ENCODE measurements at places on chromosomes 11 and 22. TPM values are rescaled to one million over a fixed set of nuclear protein-coding genes. Genes with fewer than 3 reads are reported as not detected.

The ZDHHC8 gene
- 19.6 TPM for total RNA-seq

- no peak for DNase-seq
Measured at GRCh38 chr11:57087991-57088390, 93.8 kb upstream of the LRRC55 start.

The POLR3H gene
- total RNA-seq: 20.6 TPM

DNA sequence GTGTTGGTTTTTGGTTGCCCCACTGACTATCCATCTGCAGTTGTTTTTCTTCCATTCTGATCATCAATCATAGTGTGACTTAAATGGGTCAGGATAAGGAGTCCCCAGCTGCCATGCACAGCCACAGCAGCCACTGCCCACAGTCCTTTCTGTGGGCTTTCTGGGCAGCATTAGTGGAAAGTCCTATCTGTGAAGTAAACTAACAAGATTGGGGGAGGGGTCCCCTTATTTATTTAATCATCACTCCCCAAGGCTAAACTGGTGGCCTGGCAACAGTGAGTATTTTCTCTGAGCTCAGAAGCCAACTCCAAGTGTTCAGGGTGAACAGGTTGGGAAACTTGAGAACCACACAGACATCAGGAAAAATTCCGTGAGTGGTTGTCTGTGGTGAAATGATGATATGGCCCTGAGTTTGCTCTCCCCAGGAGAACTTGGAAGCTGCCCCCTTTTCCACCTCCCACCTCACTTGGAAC, 145.0 kb downstream of the CCDC34 start:
- peak; percentile 72 for DNase-seq

DNA sequence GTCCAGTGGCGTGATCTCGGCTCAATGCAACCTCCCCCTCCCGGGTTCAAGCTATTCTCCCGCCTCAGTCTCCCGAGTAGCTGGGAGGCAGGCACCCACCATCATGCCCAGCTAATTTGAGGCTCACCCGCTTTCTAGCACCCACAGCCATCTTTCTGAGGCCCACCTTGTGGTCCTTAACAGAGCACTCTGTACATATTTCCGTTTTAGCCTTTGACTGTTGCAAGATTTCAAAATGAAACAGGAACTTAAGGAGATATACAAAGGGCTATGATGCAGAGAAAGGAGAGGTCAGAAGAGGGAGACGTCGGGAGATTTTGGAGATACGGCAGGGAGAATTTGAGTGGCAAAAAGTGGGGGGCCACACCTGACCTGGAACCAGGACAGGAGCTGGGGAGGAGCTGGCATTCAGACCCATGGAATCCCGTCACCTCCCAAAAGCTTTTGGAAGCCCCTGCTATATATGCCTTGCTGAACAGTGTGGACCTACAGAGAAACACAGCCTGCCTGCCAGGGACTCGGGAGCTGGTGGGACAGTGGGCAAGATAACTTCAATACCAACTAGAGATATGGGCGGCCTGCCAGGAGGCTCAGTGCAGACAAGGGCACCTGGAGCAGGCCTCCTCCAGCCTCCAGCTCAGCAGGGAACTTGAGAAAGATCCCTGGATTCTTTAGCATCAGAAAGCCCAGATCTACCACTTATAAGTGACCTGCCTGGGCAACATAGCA, 8.0 kb upstream of the CLCF1 start:
- no peak for DNase-seq

The MAPK8IP2 gene
- 0.17 TPM for total RNA-seq

DNA sequence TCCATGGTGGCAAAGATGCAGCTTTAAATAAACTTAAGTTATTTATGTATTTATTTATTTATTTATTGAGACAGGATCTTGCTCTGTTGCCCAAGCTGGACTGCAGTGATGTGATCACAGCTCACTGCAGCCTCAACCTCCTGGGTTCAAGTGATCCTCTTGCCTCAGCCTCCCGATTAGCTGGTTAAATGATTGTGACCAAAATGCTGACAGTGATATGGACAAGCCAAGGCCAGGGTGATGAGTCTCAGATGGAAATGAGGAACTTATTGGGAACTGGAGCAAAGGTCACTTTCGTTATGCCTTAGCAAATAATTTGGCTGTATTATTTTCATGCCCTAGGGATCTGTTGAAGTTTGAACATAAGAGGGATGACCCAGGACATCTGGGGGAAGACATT, 9.3 kb upstream of the LRP5 start:
- no peak for DNase-seq

The C1QTNF5 gene
- 9.1 TPM for total RNA-seq

The PHF21B gene
- total RNA-seq: 0.98 TPM

DNA sequence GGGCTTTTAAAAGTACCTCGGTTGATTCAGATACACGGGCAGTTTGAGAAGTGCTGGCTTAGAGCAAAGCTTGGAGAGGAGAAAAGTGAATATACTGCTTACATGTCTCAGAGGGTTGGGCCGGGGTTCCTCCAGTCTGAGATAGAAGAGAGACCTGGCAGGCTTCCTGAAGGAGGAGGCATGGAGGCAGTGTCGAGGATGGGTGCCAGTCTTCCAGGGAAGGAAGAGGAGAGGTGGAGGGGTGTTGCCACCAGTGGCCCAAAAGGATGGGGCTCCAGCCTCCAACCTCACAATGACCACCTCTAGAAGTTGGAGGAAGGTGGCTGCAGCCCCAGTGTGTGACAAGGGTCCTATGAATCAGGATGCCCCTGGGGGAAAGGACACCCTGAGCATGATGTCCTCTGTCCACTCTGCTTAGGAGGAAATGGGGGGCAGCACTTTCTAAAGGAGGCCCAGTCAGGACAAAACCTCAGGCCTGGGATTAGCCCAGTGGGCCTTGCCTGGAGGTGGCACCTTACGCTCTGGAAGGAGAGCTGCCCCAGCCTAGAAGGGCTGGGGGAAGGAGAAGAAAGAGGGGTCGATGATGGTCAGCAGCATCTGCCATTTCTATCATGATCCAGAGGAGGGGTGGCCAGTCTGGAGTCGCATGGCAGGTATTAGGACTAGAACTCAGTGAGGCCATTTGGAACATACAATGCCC, 65.2 kb downstream of the CD82 start:
- no peak for DNase-seq

- peak; percentile 31 for DNase-seq
Measured at GRCh38 chr11:113274713-113275582, 39.4 kb upstream of the TTC12 start.

DNA sequence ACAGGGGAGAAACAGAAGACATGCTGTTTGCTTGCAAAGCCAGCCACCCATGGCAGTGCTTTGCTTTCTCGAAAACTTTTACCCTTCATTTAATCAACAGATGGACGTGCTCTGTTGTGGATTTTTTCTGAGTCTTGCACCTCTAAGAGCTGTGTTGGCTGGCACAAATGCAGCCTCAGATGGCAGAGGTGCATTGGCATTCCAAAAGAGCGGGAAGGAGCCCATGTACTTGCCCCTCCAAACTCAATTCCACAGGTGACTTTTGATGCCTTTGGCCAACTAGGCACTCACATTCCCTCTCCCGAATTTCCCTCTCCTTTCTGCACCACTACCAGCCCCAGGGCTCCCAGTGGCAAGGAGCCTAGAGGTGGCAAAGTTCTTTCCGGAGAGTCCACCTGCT, 1.2 kb downstream of the KIRREL3 start:
- DNase-seq: no peak

The RRP8 gene
- total RNA-seq: 16.5 TPM

The AQP11 gene
- total RNA-seq: 3.7 TPM

The B4GALNT4 gene
- total RNA-seq: 0.75 TPM

GRCh38 chr11:29452146-29452545, 564.7 kb downstream of the KCNA4 start:
- peak; percentile 90 for DNase-seq

- DNase-seq: no peak
Measured at GRCh38 chr11:60874421-60875365, 7.4 kb downstream of the ZP1 start.

GRCh38 chr11:107549253-107549953, 16.1 kb downstream of the ALKBH8 start:
- DNase-seq: peak; percentile 39

DNA sequence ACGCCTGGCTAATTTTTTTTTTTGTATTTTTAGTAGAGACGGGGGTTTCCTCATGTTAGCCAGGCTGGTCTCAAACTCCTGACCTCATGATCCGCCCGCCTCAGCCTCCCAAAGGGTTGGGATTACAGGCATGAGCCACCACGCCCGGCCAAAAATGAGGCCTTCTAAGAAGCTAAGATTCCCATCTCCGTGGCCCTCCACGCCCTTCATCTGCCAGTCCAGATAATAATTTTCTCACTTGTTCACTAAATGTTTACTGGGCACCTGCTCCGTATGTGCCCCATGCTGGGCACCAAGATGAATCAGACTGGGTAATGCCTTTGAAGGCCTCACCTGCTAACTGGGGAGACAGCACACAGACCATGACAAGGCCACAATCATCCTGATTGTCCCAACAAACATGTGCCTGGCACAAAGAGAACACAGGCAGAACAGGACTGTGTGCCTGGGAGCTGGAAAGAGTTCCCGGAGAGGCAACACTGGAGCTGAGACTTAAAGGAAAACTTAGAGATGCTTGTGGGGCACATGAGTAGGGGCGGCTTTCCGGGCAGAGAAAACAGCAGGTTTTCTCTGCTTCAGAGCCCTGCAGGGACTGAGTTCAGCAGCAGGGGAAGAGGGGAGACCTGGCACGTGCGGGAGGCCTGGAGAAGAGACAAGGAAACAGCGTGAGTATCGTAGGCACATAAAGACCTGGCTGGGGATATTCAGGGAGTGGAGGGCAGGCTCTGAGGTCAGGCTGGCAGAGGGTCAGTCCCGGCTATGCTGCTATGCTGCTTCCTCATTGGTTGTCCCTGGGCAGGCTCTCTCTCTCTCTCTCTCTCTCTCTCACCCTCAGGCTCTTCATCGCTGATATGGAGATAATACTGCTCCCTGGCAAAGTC, 2.4 kb downstream of the KIAA0930 start:
- no peak for DNase-seq

The SYT8 gene
- total RNA-seq: 0.13 TPM

DNA sequence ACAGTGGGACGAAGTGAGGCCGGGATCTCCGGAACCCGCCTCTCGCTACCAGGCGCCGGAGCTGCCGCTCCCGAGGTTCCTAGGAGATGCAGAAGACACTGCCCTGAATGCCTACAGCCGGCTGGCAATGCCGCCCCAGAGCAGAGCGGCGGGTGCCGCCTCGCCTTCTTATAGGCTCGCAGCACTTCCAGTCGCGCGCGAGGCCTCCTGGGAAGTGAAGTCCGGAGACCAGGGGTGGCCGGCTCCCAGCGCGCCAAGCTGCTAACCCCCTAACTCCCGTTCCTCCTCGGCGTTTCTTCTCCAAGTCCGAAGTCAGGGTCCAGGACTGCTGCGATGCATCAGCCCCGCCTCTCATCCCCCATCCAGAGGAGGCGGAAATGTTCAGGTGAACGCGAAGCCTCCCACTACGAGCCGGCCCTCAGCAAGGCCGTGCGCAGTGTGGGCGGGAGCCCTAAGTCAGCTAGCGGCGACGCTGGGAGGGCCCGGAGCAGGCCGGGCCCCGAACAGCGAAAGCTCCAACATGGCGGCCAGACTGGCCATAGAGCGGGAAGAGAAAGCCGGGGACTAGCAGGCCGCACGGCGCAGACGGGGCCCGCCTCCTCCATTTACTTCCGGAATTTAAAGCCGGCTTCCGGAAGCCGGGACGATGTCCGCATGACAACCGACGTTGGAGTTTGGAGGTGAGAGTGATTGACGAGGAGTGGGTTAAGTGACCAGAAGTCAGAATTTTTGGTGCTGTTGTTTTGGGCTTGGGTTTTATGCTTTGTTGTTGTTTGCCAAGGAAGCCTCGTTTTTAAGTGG, at the start of the genes CYB561A3 and TMEM138:
Gene CYB561A3 (minus strand): TSS at position 142 of the 801 bp plus-strand sequence. CDS start 5,169 bp downstream, outside the sequence.
Gene TMEM138 (plus strand): TSS at position 634 of the 801 bp plus-strand sequence. CDS start 2,017 bp downstream, outside the sequence.
- DNase-seq: peak; percentile 94

DNA sequence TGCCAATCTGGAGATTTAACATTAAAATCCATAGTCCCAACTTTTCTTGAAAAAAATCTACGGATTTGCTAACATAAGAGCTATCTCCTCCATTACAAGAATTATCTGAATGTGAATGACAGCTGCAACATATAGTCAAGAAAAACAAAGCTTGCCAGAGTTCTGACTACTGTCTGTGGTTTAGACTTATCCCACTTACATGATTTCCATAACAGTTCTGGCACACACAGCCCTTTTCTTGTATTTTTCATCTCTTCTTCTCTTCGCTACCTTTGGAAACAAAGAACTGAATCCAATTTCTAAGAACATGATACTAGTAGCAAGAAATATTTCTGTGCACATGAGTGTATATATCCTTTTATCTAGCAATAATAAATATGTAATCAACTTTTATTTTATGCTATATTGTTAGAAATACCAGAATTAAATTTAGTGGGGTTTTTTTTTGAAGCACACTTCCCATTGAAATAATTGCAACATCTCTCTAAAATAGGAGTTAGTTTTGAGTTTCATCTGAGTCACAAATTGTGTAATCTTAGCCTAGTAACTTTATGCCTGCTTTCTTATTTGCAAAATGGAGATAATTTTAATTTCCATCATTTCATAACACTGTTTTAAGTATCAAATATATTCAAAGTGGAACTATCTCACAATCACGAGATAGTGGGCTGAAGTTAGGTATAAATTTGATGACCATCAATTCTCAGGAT, 1217.6 kb downstream of the JRKL start:
- DNase-seq: no peak

The RIN1 gene
- 82.1 TPM for total RNA-seq

The GAB4 gene
- not detected for total RNA-seq

DNA sequence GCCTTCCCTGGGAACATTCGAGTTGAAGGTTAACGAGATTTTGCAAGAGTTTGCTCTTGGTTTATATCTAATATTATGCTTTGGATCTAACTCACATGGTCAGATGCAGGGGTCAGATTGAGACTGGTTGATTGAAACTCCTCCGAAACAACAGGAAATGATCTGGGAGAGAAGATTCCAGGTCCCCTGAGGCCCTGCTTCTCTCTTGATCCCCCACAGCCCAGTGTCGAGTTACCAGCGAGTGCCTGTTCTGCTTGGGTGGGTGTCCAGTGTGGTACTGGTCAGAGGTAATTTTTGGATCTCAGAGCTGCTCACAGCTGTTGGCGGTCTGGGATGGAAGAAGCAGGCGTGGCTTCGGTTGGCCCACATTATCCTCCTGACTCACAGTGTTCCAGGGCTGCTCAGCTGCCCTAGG, 9.2 kb downstream of the FBLN1 start:
- peak; percentile 97 for DNase-seq

GRCh38 chr22:48803948-48804810, 1023.5 kb downstream of the BRD1 start:
- no peak for DNase-seq

DNA sequence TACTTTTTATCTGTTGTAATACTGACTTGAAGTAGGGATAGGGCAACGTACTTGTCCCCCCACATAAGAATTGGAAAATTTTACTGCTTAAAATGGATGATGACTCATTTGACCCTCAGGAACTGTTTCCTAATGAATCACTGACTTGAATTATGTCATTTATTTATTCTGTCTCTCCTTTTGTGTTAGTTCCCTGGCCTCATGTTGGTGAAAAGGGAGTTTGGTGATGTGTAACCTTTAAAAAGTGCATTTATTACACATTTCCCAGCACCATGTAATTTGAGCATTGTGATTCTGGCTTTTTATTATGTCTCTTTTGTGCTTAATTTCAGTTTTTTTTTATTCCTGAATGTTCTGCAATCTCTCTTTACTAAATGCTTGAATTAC, 20.3 kb upstream of the PGM2L1 start:
- peak; percentile 87 for DNase-seq

The TRIM49D1 gene
- total RNA-seq: not detected
